ENCODE measurements at places on chromosomes 16 and 17. TPM values are rescaled to one million over a fixed set of nuclear protein-coding genes. Genes with fewer than 3 reads are reported as not detected.
A peak's percentile ranks its signal among the peaks of the same experiment; 100 is the strongest.

Gene ARHGAP44
- 2.2 TPM for polyA plus RNA-seq

- no peak overlapping the region for H3K4me3 ChIP-seq
- H3K27me3 ChIP-seq = no peaks in the 10 kb centered on the region
- no peak for DNase-seq
- no peaks in the 10 kb centered on the region for H3K36me3 ChIP-seq
- peaks cover 4% of the 10 kb centered on the region for H3K4me1 ChIP-seq
Observed at GRCh38 chr16:87304951-87305350, 12.2 kb downstream of the C16orf95 start.

- H3K27me3 ChIP-seq = no peaks in the 10 kb centered on the region
- H3K4me3 ChIP-seq = no peak overlapping the region
- no peaks in the 10 kb centered on the region for H3K36me3 ChIP-seq
- peaks cover 15% of the 10 kb centered on the region for H3K4me1 ChIP-seq
- no peak overlapping the region for H3K27ac ChIP-seq
- no peak for DNase-seq
Observed at GRCh38 chr16:85328676-85329058, 216.4 kb upstream of the CIBAR2 start.

DNA sequence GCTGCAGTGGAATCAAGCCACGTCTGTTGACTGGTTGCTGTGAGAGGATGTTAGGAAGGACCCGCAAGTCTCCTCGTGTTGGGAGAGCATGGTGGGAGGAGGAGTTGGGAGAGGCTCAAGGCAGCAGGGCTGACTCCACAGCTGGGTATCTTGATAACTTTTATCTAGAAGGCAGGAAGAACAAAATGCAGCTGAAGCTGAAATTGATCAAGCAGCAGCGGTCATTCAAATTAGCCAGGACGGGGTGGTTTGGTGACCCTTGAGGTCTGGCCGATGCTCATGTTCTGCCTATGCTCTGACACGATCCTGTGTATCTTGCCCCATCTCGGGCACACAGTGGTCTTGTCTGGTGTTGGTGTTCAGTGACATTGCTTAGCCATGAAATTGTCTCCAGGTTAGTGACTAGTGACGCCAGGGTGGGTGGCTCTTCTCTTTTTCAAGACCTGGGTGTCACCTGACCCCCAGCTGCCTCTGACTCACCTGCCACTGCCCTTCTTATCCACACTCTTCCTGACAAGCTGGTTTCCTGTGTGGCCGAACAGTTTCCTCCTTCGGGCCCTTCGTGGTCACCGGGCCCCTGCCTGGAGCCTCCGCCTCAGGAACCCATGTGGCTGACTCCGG, 19.1 kb downstream of the NPTX1 start:
- no peak overlapping the region for H3K4me3 ChIP-seq
- peaks cover 15% of the 10 kb centered on the region for H3K27me3 ChIP-seq
- H3K36me3 ChIP-seq = no peaks in the 10 kb centered on the region
- no peak for DNase-seq

- no peaks in the 10 kb centered on the region for H3K4me1 ChIP-seq
- H3K36me3 ChIP-seq = no peaks in the 10 kb centered on the region
- H3K4me3 ChIP-seq = no peak overlapping the region
- H3K27me3 ChIP-seq = no peaks in the 10 kb centered on the region
- no peak for DNase-seq
- no peak overlapping the region for H3K27ac ChIP-seq
Observed at GRCh38 chr17:57585341-57586195, 159.5 kb downstream of the CCDC182 start.

Gene RBFOX1
- not detected for polyA plus RNA-seq

DNA sequence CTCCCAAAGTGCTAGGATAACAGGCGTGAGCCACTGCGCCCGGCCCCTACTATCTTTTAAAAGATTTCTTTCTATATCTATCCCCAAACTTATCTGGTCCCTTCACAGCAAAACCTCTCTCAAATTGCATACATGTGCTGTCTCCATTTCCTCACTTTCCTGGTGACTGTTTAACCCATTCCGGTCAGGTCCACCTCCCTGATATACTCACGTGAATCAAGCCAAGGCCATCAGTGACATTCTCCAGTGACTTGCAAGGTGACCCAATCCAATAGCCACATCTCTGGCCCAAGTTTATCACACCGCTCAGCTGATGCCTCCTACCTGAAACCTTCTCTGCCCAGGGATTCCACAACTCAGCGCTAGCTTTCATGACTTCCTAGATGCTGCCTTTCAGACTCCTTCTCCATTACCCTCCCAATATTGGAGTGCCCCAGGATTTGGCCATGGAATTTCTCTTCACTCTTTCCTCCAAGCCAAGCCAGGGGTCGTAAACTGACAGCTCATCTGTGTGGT, 1.4 kb upstream of the CTCF start:
- H3K27me3 ChIP-seq = no peaks in the 10 kb centered on the region
- H3K27ac ChIP-seq = no peak overlapping the region
- no peak for DNase-seq
- peaks cover 28% of the 10 kb centered on the region for H3K4me1 ChIP-seq
- H3K36me3 ChIP-seq = no peaks in the 10 kb centered on the region
- peak overlapping the region; percentile 81 for H3K4me3 ChIP-seq

DNA sequence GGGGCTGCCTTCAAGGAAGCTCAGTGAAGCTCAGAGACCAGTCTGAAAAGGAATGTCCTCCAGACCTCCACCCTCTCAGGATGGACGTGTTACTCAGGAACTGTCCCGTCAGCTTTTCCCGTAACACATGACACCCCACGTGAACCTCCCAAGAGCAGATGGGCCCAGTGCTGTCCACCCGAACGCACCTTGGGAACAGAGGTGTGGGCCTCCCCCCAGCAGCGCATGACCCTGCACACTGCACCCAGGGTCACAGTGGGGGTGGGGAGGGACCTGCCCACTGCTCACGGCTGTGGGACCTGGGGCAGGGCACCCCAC, 21.9 kb downstream of the SLC7A5 start:
- peaks cover 29% of the 10 kb centered on the region for H3K4me1 ChIP-seq
- no peak for DNase-seq
- no peak overlapping the region for H3K27ac ChIP-seq
- no peak overlapping the region for H3K4me3 ChIP-seq
- H3K27me3 ChIP-seq = no peaks in the 10 kb centered on the region

DNA sequence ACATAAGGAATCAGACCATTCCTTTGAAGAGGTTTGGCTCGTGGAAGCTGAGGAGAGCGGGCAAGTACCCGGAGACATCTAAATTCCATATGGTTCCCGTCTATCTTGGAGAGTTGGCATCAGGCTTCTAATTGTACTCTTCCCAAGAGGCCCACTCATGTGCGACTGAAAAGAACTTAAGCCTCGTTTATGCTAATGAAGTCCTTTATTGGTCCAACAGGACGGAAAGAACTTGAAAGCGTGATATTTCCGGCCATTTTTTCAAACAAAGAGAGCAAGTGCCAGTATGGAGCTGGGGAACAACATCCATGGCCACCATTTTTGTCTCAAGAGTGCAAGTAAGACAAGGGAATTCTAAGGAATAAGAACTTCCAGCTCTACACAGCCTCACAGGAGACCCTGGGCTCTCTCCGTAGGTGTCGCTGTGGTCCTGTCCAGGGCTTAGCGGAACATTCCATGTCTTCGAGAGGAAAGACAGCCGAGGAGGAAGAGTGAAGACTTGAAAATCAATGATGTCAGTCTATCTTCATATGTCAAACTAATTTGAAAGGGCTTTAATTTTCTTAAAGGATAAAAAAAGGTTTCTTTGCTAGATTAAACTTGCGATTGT, 566.0 kb upstream of the PSMD7 start:
- H3K4me1 ChIP-seq = peaks cover 10% of the 10 kb centered on the region
- no peaks in the 10 kb centered on the region for H3K36me3 ChIP-seq
- no peak overlapping the region for H3K27ac ChIP-seq
- H3K4me3 ChIP-seq = no peak overlapping the region
- H3K27me3 ChIP-seq = no peaks in the 10 kb centered on the region

GRCh38 chr16:83554096-83554495, 253.7 kb upstream of the HSBP1 start:
- no peak overlapping the region for H3K27ac ChIP-seq
- DNase-seq = no peak
- no peak overlapping the region for H3K4me3 ChIP-seq
- no peaks in the 10 kb centered on the region for H3K27me3 ChIP-seq

DNA sequence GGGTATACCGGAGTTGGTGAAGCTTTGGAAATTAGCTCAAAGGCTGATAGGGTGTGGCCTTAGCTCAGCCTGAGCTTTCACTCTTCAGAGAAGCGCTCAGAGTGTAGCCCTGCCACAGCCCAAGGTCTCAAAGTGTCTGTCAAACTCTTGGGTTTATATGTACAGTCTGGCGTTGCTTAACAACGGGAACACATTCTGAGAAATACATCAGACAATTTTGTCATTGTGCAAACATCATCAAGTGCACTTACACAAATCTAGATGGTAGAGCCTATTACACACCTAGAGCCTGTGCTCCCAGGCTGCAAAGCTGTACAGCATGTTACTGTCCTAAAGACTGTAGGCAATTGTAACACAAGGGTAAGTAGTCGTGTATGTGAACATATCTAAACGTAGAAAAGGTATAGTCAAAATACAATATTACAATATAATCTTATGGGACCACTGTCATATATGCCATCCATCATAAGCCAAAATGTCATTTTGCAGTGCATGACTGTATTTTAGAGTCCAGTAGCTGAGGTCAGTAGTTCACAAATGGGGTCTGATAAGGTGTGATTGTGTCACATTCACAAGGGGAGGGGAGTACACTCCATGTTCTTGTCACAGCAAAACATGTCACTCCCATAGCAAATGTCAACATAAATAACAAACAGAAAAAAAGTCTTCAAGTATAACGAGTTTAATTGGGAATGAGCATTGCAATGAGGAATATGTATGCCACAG, 20.6 kb downstream of the CHAD start:
- peaks cover 14% of the 10 kb centered on the region for H3K4me1 ChIP-seq
- no peaks in the 10 kb centered on the region for H3K27me3 ChIP-seq
- H3K4me3 ChIP-seq = no peak overlapping the region
- DNase-seq = no peak

Gene CA7
- not detected for polyA plus RNA-seq

Gene MPO
- polyA plus RNA-seq = not detected

Gene CHST6
- 0.14 TPM for polyA plus RNA-seq
